ENCODE measurements at places on chromosomes 5 and 9. TPM values are rescaled to one million over a fixed set of nuclear protein-coding genes. Genes with fewer than 3 reads are reported as not detected.

DNA sequence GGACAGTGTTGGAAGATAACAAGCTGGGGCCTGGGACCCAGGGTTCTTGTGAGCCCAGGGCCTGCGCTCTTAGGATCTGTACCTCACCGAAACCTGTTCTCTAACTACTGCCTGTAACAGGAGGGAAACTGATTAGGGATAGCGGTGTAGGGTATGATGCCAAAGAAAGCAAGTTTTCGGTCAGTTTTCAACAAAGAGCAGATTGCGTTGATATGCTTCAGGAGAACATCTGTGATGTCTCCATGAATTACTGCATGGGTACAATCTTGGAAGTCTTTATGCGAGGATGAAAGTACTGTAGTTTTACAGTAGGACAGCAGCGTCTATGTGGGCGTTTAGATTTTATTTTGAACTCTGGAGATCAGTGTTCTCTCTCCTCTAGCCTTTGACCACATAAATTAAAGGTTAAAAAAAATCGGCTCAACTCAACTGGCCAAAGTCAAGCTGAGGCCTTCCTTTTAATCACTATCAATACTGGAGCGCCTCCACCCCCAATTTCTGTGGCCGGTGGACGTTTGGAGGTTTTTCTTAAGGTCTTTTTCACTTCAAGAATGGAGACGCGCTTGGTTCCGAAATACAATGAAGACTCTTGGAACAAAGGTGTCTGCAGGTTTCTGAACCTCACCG lies 3.0 kb downstream of the NFIL3 start:
- no peak for DNase-seq
- H3K4me1 ChIP-seq, result peaks cover 43% of the 10 kb centered on the region
- no peaks in the 10 kb centered on the region for H3K36me3 ChIP-seq
- no peak overlapping the region for H3K4me3 ChIP-seq

Gene CMYA5
- total RNA-seq, result 0.20 TPM

- no peaks in the 10 kb centered on the region for H3K4me1 ChIP-seq
- no peaks in the 10 kb centered on the region for H3K36me3 ChIP-seq
- no peak overlapping the region for H3K4me3 ChIP-seq
- H3K27ac ChIP-seq, result no peak overlapping the region
- no peaks in the 10 kb centered on the region for H3K27me3 ChIP-seq
Observed at GRCh38 chr9:103819936-103820335, 274.2 kb upstream of the SMC2 start.

GRCh38 chr5:61823781-61824180 lies 482.2 kb upstream of the KIF2A start:
- H3K4me3 ChIP-seq, result no peak overlapping the region
- no peaks in the 10 kb centered on the region for H3K36me3 ChIP-seq
- DNase-seq, result no peak
- H3K4me1 ChIP-seq, result no peaks in the 10 kb centered on the region
- H3K27ac ChIP-seq, result no peak overlapping the region

- H3K4me3 ChIP-seq, result no peak overlapping the region
- no peaks in the 10 kb centered on the region for H3K27me3 ChIP-seq
- H3K27ac ChIP-seq, result no peak overlapping the region
- DNase-seq, result peak; percentile 3
- no peaks in the 10 kb centered on the region for H3K4me1 ChIP-seq
Observed at GRCh38 chr5:36836831-36837230, 39.7 kb upstream of the NIPBL start.

DNA sequence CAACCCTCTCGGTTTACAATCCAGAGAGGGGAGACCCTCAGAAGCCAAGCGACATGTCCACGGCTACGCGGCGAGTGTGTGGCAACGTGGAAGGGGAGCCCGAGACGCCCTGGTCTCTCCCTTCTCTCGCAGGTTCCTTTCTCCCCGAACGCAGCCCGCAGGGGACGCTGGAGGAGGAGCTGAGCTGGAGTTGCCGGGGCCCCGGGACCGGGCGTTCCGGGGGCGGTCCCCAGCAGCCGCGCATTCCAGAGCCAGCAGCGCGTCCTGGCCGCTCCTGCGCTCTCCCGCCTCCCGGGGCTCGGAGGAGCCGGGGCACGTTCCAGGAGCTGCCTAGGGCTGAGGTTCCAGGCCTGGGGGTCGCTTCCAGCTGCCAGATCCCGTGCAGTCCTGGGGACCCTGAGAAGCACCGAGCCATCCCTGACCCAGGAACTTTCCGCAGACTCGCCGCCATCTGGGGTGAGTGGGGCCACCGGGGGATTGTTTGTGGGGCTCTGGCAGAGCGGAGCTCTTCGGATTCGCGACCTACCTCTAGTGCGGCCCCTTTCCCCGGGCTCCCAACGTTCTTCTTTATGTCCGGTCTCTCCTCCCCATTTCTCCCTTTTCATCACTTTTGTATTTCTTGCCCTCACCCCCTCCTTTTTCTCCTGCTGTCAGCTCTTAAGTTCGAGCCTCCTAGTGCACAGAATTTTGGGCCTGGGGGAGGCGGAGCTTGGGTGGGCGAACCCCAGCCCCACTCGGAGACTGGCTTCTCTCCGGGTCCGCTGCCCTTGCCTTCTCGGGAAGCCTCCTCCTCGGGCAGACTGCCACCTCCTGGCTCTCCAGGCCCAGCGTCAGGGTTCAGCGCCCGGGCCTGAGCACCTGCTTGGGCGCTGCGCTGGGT lies at the start of gene SMIM3:
Gene SMIM3, plus strand, starts transcription at position 241 of the 880 bp plus-strand sequence. CDS start 16,684 bp downstream, outside the sequence.
- no peaks in the 10 kb centered on the region for H3K36me3 ChIP-seq
- DNase-seq, result peak; percentile 68
- peak within 1 kb of the TSS; percentile 96 for H3K4me3 ChIP-seq
- peaks cover 56% of the 10 kb centered on the region for H3K4me1 ChIP-seq
- H3K27ac ChIP-seq, result peak within 1 kb of the TSS; percentile 62

- DNase-seq, result no peak
- no peak overlapping the region for H3K4me3 ChIP-seq
- no peaks in the 10 kb centered on the region for H3K36me3 ChIP-seq
- H3K27me3 ChIP-seq, result no peaks in the 10 kb centered on the region
- H3K27ac ChIP-seq, result no peak overlapping the region
Observed at GRCh38 chr5:148989567-148989966, 73.3 kb downstream of the SH3TC2 start.

Gene GDF9
- total RNA-seq, result 1.6 TPM

- no peaks in the 10 kb centered on the region for H3K4me1 ChIP-seq
- DNase-seq, result no peak
- no peak overlapping the region for H3K27ac ChIP-seq
- H3K27me3 ChIP-seq, result no peaks in the 10 kb centered on the region
- no peak overlapping the region for H3K4me3 ChIP-seq
Observed at GRCh38 chr5:64864171-64864570, 95.4 kb downstream of the CWC27 start.

DNA sequence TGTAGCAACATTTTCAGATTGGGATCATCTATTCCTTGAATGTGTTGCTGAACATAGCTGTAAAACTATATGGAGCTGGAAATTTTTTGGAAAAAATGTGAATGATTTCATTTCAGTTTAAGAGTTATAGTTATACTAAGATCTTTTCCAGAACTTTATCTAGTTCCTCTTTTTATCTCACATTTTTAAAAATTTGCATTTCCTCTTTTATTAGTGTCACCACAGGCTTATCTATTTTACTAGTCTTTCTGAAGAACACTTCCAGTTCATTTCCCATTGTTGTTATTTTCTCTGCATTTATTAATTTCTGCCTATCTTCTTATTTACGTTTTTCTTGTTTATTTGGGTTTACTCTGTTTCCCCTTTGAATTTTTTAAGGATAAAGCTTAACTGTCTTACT lies 46.0 kb upstream of the FSTL4 start:
- no peak overlapping the region for H3K4me3 ChIP-seq
- H3K27me3 ChIP-seq, result peaks cover 9% of the 10 kb centered on the region
- no peak overlapping the region for H3K27ac ChIP-seq
- H3K4me1 ChIP-seq, result no peaks in the 10 kb centered on the region

Gene CCDC187
- total RNA-seq, result not detected

GRCh38 chr9:123678038-123678877 lies 251.7 kb downstream of the DENND1A start:
- peaks cover 2% of the 10 kb centered on the region for H3K36me3 ChIP-seq
- no peak overlapping the region for H3K27ac ChIP-seq
- H3K27me3 ChIP-seq, result no peaks in the 10 kb centered on the region
- no peak overlapping the region for H3K4me3 ChIP-seq

GRCh38 chr9:86751207-86751606 lies 196.1 kb downstream of the GAS1 start:
- no peak overlapping the region for H3K4me3 ChIP-seq
- H3K4me1 ChIP-seq, result no peaks in the 10 kb centered on the region
- no peaks in the 10 kb centered on the region for H3K27me3 ChIP-seq
- H3K36me3 ChIP-seq, result no peaks in the 10 kb centered on the region
- no peak overlapping the region for H3K27ac ChIP-seq

- no peak overlapping the region for H3K27ac ChIP-seq
- DNase-seq, result no peak
- no peaks in the 10 kb centered on the region for H3K27me3 ChIP-seq
- no peak overlapping the region for H3K4me3 ChIP-seq
- H3K4me1 ChIP-seq, result no peaks in the 10 kb centered on the region
- H3K36me3 ChIP-seq, result no peaks in the 10 kb centered on the region
Observed at GRCh38 chr5:116626272-116626723, 51.7 kb upstream of the SEMA6A start.

GRCh38 chr5:143214458-143214857 lies 189.0 kb downstream of the NR3C1 start:
- no peak overlapping the region for H3K4me3 ChIP-seq
- peaks cover 5% of the 10 kb centered on the region for H3K4me1 ChIP-seq
- H3K27me3 ChIP-seq, result no peaks in the 10 kb centered on the region
- H3K36me3 ChIP-seq, result peaks cover 12% of the 10 kb centered on the region
- H3K27ac ChIP-seq, result no peak overlapping the region

- no peak for DNase-seq
- no peaks in the 10 kb centered on the region for H3K4me1 ChIP-seq
- H3K27me3 ChIP-seq, result no peaks in the 10 kb centered on the region
- H3K36me3 ChIP-seq, result no peaks in the 10 kb centered on the region
Observed at GRCh38 chr9:10050016-10050415, 562.8 kb downstream of the PTPRD start.

DNA sequence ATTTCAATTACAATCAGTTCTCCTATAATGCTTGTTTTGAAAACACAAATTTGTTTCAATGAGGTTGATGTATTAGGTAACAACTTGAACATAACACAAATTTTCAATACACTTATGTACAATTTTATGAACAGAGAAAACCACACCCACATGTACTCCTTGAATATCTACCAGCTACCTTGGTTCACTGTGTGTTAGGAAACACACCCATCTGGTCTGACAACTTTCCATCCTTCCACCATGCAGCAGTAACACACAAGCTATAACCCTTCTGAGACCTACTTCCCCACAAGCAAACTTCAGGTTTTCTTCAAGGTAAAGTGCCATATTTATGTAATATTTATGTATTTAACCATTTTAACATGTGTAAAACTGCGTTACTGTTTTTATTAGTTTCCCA lies 36.4 kb upstream of the UBQLN1 start:
- H3K4me3 ChIP-seq, result no peak overlapping the region
- no peak overlapping the region for H3K27ac ChIP-seq
- H3K4me1 ChIP-seq, result no peaks in the 10 kb centered on the region
- H3K27me3 ChIP-seq, result no peaks in the 10 kb centered on the region
- no peak for DNase-seq

DNA sequence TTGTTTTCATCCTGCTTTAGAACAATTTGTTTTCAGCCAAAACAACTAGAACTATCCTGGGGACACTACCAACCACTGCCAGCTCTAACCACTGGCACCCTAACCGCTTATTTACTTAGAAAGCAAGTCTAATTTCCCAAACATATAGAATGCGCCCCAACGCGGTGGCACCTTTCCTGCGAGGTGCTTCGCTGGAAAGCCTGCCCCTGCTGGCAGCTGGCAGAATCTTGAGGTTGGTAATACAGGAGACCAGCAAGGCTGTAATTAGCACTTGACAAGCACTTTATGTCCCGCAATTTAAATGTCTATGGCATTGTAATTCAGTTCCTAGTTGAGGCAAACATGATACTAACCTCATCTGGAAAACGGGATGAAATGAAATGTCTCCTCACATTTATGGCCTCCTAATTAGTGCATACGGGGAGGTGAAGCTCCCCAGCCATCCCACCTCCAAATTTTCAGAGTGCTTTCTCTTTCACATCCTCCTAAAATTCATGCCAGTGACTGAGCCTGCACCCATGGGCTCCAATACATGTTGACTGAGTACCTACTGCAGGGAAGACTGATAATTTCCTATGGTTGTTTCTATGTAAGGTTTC lies 30.4 kb downstream of the GABBR2 start:
- no peak for DNase-seq
- no peaks in the 10 kb centered on the region for H3K36me3 ChIP-seq
- no peak overlapping the region for H3K27ac ChIP-seq
- H3K4me1 ChIP-seq, result no peaks in the 10 kb centered on the region

- H3K4me3 ChIP-seq, result no peak within 1 kb of the TSS
- peaks cover 17% of the 10 kb centered on the region for H3K4me1 ChIP-seq
- H3K27me3 ChIP-seq, result peaks cover 14% of the 10 kb centered on the region
- no peak for DNase-seq
- H3K27ac ChIP-seq, result no peak within 1 kb of the TSS
Observed at GRCh38 chr9:133421615-133422542, at the start of gene ADAMTS13. TSS of gene ADAMTS13 (plus strand) at chr9:133422367. CDS start at chr9:133422444, 77 bp downstream.

Gene SLC9A3
- 2.5 TPM for total RNA-seq

Gene SLC34A1
- not detected for total RNA-seq

Gene SPINK1
- not detected for total RNA-seq

Gene C5orf58
- not detected for total RNA-seq

DNA sequence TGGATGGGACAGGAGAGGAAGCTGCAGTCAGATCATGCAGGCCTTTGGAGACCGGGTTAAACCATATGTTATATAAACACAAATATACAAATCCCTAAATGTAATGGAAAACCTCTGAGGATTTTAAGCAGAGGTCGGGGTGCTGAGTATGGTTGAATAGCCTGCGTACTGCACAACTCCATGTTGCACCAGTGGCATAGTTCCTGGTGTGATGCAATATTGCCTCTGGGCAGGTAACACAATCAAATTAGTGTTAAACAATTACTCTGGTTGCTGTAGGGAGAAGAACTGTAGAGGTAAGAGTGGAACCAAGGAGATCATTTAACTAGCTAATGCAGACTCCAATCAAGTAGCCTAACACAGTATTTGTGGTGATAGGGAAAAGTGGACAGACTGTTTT lies 21.3 kb upstream of the RNF145 start:
- no peak overlapping the region for H3K4me3 ChIP-seq
- no peaks in the 10 kb centered on the region for H3K27me3 ChIP-seq
- H3K4me1 ChIP-seq, result no peaks in the 10 kb centered on the region
- H3K27ac ChIP-seq, result no peak overlapping the region
- DNase-seq, result no peak

DNA sequence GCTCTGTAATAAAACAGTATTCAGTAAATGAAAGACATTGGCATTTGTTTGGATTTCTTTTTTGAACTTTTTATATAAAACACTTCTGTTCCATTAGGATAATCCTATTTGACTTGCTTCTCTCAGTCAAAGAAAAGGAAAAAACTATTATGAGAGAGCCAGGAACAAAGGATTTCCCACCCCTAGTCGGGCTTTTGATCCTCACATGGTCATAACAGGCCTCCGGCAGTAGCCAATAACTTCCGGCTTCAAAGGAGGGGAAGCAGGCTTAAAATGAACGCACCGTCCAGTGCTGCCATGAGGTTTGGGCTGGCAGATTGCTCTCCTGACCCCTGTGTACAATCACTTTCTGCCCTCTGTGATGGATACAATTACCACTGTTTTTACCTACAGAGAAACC lies 209.3 kb downstream of the ZNF608 start:
- no peaks in the 10 kb centered on the region for H3K4me1 ChIP-seq
- DNase-seq, result no peak
- no peak overlapping the region for H3K27ac ChIP-seq
- H3K4me3 ChIP-seq, result no peak overlapping the region
- H3K36me3 ChIP-seq, result no peaks in the 10 kb centered on the region

Gene OBP2A
- total RNA-seq, result not detected

Gene STPG3
- not detected for total RNA-seq
